HS-5 (cell line): ENCODE measurements at places on chromosomes 2 and 18.

DNA sequence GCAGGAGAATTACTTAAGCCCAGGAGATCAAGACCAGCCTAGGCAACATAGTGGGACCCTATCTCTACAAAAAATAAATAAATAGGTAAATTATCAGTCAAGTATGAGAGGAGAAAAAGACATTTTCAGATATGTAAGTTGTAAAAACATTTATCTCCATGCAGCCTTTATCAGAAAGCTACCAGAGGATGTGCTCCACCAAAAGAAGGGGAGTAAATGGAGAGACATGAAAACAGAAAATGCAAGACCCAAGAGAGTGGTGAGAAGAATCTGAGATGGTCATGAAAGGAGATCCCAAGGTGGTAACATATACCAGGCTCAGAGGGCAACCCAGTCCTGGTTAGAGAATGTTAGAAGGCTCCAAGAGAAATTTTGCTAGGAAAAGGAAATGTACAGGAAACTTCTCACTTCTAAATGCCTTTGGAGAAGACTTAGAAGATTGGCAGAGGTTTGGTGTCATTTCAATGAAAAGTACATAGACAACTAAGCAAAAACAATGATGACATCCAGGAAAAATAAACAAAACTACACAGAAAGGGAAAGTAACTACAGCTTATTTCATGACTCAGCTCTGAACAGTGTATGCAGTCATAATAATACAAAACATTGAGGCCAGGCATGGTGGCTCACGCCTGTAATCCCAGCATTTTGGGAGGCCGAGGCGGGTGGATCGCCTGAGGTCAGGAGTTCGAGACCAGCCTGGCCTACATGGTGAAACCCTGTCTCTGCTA is 19.5 kb downstream of the CIB4 start:
- no peak for DNase-seq

DNA sequence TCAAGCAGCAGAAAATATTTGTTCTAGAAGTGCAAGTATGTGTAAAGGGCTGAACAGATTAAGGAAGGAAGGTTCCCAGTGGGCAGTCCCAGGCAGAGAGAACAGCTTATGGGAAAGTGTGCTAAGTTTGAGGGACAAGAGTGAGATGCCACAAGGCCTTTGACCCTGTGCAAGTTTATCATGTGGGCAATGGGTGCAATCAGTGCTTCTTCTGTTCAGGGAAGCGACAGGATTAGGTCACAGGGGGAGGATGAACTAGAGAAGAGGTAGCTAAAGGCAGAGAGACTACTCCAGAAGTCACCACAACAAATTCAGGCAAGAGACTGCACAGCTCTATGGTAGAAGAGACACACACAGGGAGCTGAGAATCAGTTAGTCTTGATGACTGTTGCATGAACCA is 44.3 kb downstream of the LPIN2 start:
- no peak for DNase-seq

GRCh38 chr2:231383416-231384108 is 11.9 kb upstream of the B3GNT7 start:
- DNase-seq, result no peak

GRCh38 chr18:5417342-5417741 is 121.8 kb upstream of the ZBTB14 start:
- DNase-seq, result no peak

GRCh38 chr18:44730803-44731529 is 50.3 kb downstream of the SETBP1 start:
- DNase-seq, result no peak

GRCh38 chr2:207516206-207516605 is 13.6 kb upstream of the CREB1 start:
- no peak for DNase-seq
